Brain (organoid and tissue), 16 donors: ENCODE measurements at places on chromosomes 2 and 18.

GRCh38 chr18:3233004-3233403 is 13.2 kb upstream of the MYOM1 start:
- DNase-seq: no peak

DNA sequence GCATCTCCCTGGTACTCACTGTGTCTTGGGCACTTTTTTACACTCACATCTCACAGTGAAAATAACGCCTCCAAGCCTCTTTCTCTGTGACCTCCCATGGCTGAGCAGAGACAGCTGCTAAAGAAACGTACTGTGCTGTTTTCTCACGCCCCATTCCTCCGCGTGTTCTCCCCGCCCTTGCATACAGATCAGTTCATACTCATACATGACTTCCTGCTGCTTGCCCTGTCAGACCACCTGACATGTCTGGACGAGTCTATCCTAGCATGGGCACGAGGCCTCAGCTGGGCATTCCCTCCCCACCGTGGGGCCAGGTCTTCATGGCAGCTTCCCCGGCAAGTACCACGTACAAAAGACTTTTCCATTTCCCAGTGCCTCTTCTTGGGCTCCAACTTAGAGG is 21.2 kb upstream of the IL1A start:
- no peak for DNase-seq

DNA sequence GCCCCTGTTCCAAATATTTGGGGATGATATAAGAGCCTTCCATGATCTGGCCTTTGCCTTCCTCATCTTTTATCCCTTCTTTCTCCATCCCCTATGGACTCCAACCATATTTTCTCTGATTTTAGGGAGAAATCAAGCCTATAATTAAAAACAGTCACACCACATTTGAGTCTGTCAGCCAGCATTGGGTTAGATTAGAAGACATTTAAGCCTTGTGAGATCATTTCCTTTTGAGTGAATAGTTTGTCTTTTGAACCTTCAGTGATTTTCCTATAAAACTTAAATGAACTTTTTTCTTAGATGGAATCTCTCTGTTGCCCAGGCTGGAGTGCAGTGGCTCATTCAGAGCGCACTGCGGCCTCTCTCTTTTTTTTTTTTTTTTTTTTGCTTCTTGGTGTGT is 7.6 kb upstream of the C18orf32 start:
- DNase-seq: no peak

- DNase-seq: no peak
Measured at GRCh38 chr2:12897181-12897580, 180.4 kb downstream of the TRIB2 start.

GRCh38 chr2:144771348-144771747 is 251.4 kb upstream of the ZEB2 start:
- DNase-seq: no peak

- DNase-seq: peak; percentile 70
Measured at GRCh38 chr2:219570194-219570923, 980 bp downstream of the OBSL1 start.

- DNase-seq: no peak
Measured at GRCh38 chr2:72824224-72824842, 1.5 kb downstream of the EXOC6B start.

DNA sequence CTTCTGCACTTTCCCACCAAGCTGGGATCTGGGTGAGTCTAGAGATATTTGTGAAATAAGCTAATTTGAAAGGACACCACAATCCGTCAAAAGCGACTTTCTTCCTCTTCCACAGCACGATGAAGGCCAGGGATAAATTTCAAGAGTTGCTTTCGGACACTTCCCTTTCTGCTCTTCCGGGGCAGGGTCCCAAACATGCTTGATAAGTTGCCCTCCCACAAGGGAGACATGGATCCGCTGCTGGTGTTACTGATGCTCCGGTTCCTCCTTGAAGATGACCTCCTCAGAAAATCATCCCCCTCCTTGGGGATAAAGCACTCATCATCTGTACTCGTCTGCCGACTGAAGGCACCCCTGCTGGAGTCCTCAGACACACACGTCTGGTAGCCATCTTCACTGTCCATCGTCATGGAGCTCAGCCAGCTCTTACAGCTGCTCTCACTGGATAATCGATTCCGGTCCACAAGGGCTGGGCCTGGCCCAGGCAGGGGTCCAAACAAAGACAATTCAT is 28.2 kb downstream of the CYTIP start:
- no peak for DNase-seq

- DNase-seq: no peak
Measured at GRCh38 chr2:223270548-223270947, 218.6 kb downstream of the KCNE4 start.

DNA sequence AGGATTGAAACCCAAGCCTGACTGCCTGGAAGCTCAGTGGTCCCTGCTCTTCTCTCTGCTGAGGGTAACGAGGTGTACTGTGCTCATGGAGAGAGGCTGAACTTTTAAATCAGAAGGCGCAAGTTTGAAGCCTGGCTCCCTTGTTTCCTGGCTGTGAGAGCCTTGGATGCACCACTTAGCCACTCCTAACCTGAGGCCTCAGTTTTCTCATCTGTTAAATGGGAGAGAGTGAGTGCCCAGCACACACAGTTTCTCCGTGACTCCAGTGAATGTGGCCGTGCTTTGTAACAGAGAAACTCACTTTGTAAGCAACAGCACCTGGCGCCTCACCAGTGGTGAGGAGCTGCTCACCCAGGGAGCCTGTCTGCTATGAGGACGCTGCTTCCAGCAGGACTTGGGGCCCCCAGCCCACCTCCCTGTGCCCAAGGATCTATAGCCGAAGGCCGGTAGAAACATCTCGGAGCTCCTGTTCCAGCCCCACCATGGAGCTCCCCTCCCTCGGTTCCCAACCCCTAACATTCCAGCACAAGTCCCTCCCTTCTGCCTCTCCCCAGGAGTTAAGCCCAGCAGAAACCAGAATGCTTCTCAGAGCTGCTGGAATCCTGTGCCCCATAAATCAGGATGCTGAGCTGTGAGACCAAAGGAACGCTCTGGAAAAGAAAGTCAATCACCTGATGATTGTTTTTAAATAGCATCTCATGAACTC is 20.3 kb upstream of the KCNK3 start:
- DNase-seq: no peak

DNA sequence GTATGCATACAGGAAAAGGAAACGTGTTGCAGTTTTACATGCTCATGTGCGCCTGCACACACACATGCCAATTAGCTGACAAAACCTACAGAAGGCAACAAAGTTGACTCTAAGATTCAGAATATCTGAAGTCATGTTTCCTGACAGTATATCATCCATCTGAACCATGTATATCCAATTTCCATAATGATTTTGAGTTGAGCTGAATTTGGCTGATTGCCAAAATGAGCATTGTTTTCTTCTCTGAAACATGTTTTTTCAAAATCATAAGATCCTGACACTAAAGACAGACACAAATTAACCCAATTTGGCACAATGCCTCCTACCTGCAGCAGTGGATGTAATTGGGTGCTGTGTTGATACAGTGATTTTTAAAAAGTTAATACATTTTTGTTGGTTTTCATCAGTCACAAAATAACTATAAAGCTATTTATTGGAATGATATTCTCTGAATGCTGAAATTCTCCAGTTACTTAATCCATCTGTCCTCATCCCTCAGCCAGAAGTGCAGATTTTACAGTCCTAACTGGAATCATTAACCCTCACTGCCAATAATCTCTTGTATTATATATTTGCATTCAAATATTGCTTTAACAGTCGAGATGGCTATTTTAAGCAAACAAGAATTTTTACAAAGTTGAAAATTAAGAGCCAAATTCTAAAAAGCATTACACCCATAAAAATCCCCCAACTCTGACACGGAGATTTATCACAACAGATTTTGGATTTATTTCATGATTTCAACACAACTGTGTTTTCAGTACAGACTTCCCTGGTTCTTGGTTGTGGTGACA is 161.7 kb upstream of the LMAN1 start:
- DNase-seq: no peak

GRCh38 chr2:31651736-31652135 is 71.0 kb upstream of the SRD5A2 start:
- DNase-seq: no peak

DNA sequence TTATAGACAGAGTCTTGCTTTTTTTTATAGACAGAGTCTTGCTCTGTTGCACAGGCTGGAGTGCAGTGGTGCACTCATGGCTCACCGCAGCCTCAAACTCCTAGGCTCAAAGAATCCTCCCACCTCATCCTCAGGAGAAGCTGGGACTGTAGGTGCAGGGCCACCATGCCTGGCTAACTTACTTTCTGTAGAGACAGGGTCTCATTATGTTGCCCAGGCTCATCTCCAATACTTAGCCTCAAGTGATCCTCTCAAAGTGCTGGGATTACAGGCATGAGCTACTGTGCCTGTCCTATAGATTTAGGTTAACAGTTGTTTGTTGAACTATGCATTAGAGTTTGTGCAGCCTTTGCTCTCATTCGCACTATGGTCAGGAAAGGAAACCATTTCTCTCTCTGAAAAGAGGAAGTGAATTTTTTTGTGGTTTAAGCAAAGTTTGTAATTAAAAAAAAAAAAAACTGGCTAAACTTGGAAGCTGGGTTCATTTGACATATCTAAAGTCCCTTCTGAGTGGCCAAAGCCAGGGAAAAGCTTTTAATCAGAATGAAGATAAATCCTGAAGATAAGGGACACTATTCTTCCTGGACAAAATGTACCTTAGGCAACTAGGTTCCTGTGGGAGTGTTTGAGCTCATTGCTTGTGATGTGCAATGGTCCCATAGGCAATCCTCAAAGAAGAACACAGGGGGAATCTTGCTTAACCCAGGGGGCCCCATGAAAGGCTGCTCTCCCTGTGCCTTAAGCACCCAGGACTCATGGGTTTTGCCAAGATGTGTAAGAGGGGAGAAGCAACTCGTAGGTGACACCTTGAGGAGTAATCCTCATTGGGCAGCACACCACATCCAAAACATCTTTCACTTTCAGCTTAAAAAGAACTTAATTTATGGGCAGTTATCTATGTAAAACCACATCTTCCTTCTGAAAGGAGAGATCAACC is 201.7 kb downstream of the MREG start:
- no peak for DNase-seq

- no peak for DNase-seq
Measured at GRCh38 chr18:60981682-60982328, 351.4 kb upstream of the CDH20 start.

DNA sequence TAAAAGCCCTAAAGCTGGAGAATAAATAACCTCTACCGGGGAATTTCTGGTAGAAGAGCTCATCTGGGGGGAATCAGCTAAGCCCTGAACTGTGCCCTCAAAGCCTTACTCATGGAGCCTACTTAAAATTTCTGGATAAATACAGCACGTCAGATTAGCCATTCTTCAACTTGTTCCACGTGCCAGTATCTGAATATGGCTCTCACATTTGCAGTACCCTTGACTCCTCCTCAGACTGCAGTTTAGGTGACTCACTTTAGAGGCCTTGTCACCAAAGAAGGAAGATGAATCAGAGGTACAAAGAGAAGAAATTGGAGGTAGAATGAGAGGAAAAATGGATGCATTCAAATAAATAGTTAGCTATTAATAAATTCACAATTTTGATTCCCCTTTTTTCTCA is 34.6 kb upstream of the POTEC start:
- DNase-seq: no peak
